Activated naive CD4-positive, alpha-beta T cell (primary cell): ENCODE measurements at places on chromosomes 7 and 10.

DNA sequence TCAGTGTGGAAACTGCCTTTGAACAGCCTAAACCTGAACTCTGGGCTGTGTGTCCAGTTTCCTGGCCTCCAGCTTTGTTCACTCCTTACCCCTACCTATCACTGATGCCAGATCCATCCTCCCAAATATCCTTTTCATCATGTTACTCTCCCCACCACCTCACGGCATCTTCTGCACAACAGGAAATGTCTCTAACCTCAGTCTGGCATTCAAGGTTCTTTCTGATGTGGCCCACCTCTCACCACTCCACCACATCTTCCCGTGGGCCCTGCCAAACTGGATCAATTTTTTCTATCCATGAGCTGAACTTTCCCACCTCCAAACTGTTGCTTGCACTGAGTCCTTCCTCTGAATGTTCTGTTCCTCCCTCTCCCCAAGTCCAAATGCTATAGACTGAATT lies 35.8 kb upstream of the MAP3K8 start:
- no peak for DNase-seq

GRCh38 chr7:117472335-117472734 lies 7.5 kb upstream of the CFTR start:
- no peak for DNase-seq

GRCh38 chr7:105871142-105871541 lies 5.3 kb downstream of the ATXN7L1 start:
- no peak for DNase-seq

DNA sequence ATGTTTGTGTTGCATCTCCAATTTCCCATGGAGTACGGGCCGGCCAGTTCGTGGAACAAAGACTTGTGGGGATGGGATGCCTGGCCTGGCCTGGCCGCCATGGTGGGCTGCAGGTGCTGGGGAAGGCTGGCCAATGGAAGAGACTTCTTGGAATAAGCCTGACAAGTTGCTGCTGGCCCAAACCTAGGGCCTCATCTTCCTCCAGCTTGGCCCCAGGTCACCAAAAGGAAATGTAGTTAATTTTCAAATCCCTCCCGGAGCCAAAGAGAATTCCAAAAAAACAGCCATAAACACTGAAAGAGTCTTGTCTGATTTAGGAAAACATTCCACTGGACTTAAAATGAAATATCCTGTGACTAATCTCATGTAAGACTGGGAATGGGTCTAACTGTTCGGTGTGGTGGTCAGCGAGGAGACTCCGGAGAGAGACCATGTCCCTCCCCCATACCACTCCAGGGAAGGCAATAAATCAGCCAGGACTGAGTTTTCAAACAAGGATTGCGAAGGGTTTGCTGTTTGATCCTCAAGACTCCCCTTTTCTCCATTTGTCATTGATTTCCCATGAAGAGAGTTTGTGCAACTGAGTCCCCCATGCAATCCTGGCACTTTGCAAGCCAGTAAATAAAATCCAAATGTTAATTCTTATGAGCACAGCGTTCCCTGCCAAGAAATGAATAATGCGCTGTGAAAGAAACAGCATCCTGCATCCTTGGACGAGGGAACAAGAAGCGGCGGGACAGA lies 128.7 kb upstream of the HABP2 start:
- no peak for DNase-seq

DNA sequence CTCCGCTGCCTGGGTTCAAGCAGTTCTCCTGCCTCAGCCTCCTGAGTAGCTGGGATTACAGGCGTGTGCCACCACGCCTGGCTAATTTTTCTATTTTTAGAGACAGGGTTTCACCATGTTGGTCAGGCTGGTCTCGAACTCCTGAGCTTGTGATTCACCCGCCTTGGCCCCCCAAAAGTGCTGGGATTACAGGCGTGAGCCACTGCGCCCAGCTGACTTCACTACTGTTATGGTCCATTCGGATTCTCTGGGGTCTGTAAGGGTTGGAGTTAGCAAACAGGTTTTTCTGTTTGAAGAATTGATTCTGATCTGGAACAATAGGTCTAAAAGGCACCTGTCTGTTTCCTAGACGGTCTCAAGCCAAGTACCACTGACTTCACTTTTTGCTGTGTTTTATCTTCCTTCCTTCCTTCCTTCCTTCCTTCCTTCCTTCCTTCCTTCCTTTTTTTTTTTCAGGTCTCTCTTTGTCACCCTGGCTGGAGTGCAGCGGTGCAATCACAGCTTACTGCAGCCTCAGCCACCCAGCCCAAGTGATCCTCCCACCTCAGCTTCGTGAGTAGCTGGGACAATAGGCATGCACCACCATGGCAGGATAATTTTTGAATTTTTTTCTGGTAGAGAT lies 192.2 kb downstream of the CAMK1D start:
- DNase-seq: no peak

GRCh38 chr10:132674311-132674710 lies 111.6 kb downstream of the NKX6-2 start:
- DNase-seq: no peak

GRCh38 chr7:157789094-157789493 lies 452.3 kb downstream of the DNAJB6 start:
- no peak for DNase-seq

- DNase-seq: no peak
Observed at GRCh38 chr7:142496545-142496991, 238.7 kb upstream of the PRSS58 start.

GRCh38 chr7:28088901-28089714 lies 91.5 kb downstream of the JAZF1 start:
- no peak for DNase-seq

DNA sequence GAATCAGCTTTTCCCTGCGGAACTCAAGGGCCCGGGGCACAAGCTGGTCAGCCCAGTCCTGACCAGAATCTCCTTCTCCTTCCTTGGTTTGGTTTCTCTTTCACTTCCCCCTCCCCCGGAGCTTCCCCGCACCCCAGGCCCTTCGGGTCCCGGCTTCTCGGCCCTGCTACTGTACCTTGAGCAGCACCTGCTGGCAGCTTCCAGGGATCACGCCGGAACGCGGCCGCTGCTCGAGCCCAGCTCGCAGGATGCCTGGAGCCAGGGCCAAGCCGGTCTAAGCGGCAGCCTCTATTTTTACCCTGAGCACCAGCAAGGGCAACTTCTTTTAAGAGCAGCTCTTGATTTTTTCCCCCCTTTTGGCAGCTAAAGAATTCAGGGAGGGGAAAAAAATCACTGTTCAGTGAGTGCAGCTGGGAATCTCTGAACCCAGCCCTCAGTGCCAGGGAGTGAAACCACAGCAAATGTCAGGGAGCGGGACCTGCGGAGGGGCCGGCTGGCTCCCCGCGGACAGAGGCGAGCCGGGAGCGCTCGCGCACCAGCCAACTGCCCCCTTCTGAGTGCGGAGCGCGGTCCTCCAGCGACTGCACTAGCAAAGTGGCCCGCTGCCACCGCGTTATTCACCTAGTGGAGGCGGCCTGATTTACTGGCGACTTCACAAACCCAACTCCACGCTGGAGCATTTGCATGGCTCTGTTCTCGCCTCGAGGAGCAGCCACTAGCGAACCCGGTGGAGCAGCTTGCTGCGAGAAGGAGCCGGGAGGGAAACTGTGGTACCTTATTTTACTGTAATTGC lies 2.4 kb upstream of the INHBA start:
- peak; percentile 2 for DNase-seq

GRCh38 chr7:923108-924041 lies 31.1 kb downstream of the ADAP1 start:
- peak; percentile 73 for DNase-seq

GRCh38 chr7:12623223-12623622 lies 52.7 kb downstream of the SCIN start:
- no peak for DNase-seq
